Ureter (tissue), 1 donor: ENCODE measurements at places on chromosomes 4 and X. TPM values are rescaled to one million over a fixed set of nuclear protein-coding genes. Genes with fewer than 3 reads are reported as not detected.

The ADH1B gene
- 142 TPM for total RNA-seq

The NR3C2 gene
- 31.6 TPM for total RNA-seq

The FGF16 gene
- total RNA-seq: 0.39 TPM

The CTAG2 gene
- total RNA-seq: not detected

The MAGEA2 gene
- total RNA-seq: not detected

The MAGIX gene
- total RNA-seq: 12.8 TPM

The KLB gene
- total RNA-seq: 0.08 TPM

The WDR17 gene
- total RNA-seq: 5.5 TPM

The TCEAL6 gene
- total RNA-seq: 1.4 TPM

The CT83 gene
- not detected for total RNA-seq

The TLR6 gene
- 3.0 TPM for total RNA-seq

The UGT2B15 gene
- total RNA-seq: 0.47 TPM

The SPANXC gene
- total RNA-seq: not detected

The GLUD2 gene
- total RNA-seq: 2.5 TPM

The PKD2 gene
- total RNA-seq: 37.0 TPM

DNA sequence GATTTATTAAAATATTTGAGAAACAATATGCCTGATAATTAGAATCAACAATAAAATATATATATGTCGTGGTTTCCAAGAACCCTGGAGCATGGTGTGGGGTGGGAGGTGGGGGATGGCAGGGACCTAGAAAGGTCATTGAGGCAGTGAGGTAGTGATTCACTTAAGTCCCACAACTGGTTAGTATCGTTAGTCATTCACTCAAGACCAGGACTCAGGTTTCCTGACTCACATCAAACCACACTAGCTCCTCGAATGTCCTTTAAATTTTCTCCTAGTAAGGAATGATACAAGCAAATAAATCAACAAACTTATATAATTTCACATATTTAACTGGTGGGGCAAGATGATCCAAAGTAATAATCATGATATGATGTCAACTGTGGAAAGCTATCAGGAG is 158.8 kb upstream of the AADAT start:
- no peak for DNase-seq

GRCh38 chr4:130985371-130985770 is 1889.4 kb downstream of the C4orf33 start:
- DNase-seq: no peak

GRCh38 chr4:123930996-123931395 is 534.4 kb downstream of the SPRY1 start:
- no peak for DNase-seq

GRCh38 chr4:12414181-12414812 is 985.6 kb upstream of the HS3ST1 start:
- DNase-seq: no peak

DNA sequence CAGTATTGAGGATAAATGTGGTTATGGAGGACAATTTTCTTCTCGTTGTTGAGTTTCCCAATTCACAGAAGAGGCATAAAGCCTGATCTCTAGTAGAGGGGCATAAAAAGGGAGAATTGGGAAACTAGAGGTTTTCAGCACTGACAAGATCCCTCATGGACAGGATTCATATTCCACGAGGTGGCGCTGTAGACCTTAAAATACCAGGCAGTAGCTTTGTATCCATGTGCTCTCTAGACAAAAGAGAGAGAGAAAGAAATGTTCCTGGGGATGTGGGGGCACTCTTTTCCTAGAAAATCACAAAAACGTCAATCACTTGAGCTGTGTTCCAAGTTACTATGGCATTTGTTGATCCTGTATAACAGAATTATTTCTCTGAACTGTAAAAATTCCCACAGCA is 128.3 kb downstream of the MAGEE1 start:
- no peak for DNase-seq

- DNase-seq: no peak
These were observed 535.9 kb downstream of the IQCM start for GRCh38 chr4:149279776-149280175.

GRCh38 chrX:136549226-136549625 is 17.2 kb downstream of the VGLL1 start:
- DNase-seq: no peak

GRCh38 chrX:15748841-15749240 is 10.8 kb downstream of the CA5B start:
- DNase-seq: no peak

DNA sequence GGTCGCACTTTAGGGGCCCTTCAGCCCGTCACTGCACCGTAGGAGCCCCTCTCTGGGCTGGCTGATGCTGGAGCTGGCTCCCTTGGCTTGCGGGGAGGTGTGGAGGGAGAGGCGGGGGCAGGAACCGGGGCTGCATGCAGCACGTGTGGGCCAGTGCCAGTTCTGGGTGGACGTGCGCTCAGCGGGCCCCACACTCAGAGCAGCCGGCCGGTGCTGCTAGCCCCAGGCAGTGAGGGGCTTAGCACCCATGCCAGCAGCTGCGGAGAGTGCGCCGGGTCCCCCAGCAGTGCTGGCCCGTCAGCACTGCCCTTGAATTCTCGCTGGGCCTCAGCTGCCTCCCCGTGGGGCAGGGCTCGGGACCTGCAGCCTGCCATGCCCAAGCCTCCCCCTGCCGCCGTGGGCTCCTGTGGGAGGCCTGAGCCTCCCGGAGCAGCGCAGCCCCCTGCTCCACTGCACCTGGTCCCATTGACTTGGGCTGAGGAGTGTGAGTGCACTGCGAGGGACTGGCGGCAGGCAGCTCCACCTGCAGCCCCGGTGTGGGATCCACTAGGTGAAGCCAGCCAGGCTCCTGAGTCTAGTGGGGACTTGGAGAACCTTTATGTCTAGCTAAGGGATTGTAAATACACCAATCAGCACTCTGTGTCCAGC is 108.8 kb upstream of the RASGEF1B start:
- no peak for DNase-seq

DNA sequence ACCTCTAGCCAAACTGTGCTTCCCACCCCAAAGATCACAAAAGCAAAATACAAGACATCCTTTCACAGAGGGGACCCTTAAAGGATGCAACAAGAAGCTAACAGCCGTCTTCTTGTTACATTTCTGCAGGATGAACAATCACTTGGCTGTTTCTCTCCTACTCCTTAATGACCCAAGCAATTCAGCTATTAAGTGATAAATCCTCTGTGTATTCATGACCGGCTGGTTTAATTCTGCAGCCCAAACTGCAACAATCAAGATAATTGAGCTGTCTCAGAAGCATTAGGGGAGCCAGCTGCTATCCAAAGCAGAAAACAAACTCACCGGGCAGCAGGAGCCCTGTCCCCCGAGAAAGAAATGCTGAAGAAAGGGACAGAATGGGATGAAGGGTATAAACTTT is 85.9 kb upstream of the ACSL4 start:
- no peak for DNase-seq

- DNase-seq: peak; percentile 54
These were observed 137.2 kb upstream of the WDR1 start for GRCh38 chr4:10253765-10254164.

GRCh38 chrX:40542208-40542607 is 38.6 kb upstream of the ATP6AP2 start:
- DNase-seq: no peak

- DNase-seq: no peak
These were observed 97.2 kb upstream of the PDE5A start for GRCh38 chr4:119725688-119726330.

DNA sequence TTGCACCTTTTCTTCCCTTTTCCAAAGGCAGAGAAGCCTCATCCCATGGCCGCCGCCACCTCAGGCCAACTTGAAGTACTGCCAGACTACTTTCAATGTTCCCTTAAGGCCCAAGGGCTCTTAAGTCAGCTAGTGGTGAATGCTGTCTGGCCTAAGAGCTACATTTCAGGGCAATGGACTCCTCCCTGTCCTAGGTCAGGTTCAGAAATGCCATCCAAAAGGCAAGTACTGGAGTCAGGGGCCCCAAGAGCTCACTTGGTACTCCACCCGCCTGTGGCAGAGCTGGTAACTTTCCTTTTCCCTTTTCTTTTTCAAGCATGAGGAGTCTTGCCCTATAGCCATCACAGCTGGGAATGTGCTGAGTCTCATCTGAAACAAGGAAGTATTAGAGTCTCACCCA is 327.1 kb downstream of the NAP1L3 start:
- no peak for DNase-seq

DNA sequence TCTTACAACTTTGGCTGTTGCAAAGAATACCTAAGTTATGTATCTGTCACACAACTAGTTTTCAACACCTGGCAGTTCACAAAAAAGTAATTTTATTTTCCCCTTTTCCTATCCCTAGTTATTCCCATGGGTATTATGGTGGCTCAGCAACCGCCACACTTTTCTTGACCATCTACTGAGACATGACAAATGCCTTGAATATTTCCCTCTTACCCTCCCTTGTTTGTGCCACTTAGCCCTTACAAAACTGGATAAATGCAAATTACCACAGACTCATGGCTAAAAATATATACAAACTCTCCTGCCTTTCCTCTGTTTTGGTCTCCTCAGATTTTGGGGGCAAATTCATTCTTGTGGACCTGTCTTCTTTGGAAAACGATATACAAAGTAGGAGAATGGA is 72.1 kb downstream of the AMOT start:
- no peak for DNase-seq

GRCh38 chr4:107182347-107182746 is 146.2 kb upstream of the DKK2 start:
- no peak for DNase-seq

GRCh38 chrX:137562096-137562495 is 3.8 kb upstream of the ZIC3 start:
- DNase-seq: no peak

DNA sequence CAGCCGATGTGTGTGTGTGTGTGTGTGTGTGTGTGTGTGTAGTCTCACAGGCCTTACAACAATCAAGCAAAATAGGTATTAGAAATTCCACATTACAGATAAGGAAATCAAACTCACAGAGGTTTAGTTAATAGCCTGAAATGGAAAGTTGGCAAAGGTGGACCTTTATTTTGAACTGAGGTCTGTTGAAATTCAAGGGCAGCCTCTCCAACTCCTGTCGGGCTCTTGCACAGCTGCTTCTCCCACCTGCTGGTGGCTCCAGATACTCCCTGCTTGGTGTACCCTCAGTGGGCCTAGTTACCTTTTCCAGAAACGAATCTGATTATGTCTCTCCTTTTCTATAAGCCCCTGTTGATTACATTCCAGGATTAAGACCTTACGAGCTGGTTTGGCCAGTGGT is 195.9 kb downstream of the MGST2 start:
- DNase-seq: no peak

DNA sequence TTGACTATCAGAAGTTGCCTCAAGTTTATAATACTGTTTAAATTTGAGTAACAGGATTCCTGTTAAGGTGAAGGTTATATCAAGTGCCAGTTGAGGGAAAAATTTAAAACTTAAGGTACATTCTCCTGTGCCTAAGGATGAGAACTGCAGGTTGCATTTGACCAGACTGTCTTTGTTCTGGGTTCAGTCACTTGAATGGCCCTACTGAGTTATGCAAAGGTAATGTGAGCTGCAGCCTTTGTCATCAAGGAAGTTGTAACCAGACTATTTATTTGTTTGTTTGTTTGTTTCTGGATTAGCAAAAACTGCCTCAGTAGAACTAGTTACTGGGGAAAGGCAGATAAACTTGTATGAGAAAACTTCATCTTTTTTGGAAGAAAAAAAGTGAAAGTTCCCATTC is 131.9 kb downstream of the ATOH1 start:
- DNase-seq: no peak

GRCh38 chrX:147735364-147735763 is 176.4 kb upstream of the FMR1 start:
- no peak for DNase-seq

DNA sequence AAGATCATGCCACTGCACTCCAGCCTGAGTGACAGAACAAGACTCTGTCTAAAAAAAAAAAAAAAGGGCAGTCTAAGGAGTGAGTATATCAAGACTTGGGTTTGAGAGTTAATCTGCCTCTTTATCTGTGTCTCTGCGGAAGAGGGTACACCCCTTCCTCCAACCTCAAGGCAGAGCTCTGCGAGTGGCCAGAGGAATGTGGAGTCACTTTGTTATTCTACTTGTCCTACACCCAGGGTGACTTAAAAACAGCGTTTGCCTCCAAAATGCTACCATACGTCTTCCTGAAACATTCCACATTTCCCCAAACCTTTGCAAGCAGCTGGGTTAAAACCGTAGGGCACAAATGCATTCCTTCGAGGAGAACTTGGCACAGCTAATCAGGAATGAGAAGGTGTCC is 199.9 kb downstream of the SHOX start:
- no peak for DNase-seq

DNA sequence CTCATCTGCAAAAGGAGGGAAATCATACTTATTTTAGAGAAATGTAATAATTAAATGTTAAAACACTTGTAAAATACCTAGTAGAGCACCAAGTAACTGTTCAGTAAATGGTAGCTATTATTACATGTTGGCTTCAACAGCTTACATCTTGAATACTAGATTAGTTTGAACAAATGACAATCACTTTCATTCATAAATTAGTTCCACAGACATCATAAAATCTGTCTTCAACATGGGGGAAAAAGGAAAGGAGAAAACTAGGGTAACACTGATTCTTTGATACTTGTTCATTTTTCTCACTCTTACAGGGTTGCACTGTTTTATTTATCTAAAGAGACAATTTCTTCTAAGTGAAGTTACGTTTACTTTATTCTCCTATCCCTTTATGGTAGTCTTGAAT is 51.7 kb downstream of the CHM start:
- DNase-seq: no peak

DNA sequence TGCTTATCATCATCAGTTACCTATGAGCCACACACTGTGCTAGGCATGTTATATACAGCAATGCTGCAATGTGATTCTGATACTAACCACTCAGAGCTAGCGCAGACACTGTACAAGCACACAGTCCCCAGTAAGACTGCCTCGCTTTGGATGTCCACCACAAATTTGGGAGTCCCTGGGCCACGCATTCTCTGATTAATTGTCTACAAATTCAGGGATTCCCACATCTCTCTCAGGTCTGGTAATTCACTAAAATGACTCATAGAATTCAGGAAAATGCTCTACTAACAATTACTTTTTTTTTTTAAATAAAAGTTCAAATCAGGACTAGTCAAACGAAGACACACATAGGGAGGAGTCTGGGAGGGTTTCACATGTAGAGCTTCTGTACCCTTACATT is 652.1 kb upstream of the AADAT start:
- no peak for DNase-seq

DNA sequence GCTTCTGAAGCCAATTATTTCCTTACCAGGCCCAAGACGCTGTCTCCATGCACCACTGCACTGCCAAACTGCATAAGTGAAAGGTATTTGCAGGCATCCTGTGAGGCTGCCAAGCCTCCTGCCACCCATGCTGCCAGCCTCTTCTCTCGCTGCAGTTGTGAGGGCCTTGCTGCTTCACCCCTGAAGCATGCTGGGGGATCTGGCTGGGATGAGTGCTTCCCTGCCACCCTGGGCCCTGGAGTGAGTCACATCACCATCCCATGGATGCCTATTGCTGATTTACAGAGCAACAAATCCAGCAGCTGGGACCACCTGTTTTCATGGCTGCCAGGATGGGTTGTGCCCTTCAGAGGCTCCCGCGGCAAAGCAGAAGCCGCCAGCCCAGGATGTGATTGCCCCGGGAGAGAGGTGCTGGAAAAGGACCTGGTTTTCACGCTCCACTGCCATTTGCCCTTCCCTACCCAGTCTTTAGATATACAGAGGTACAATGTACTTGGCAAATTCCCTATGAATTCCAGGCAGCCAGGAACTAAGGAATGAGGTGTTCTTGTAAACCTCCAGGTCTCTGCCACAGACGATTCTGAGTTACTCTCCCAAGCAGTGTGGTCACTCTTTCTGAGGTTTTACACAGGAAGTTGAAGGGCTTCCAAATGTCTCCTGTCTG is 41.5 kb upstream of the PTCHD1 start:
- no peak for DNase-seq

- DNase-seq: no peak
These were observed 309.0 kb upstream of the PABPC4L start for GRCh38 chr4:134510544-134510943.

GRCh38 chr4:26060286-26060685 is 146.3 kb downstream of the SMIM20 start:
- DNase-seq: no peak
